ENCODE measurements at places on chromosomes 3 and 15.

DNA sequence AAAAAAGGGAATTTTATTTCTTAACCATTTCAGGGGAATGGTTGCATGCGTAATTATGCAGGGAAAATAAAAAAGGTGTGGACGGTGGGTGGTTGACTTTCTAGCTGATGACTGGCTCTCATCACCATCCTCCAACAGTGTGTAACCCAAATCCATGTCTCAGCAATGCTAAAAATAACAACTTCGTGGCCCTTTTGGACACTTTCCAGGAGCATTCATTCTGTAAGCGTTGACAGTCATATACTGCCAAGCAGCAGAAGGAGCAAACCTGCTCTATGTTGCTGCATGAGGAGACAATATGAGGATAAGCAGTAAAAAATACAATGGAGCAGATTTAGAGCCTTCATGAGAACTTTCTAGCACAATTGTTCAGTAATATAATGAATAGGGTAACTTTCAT, 189.1 kb downstream of the ANXA2 start:
- no peak for DNase-seq

- DNase-seq = no peak
These were observed 107.9 kb downstream of the MEIS2 start for GRCh38 chr15:36992454-36992853.

DNA sequence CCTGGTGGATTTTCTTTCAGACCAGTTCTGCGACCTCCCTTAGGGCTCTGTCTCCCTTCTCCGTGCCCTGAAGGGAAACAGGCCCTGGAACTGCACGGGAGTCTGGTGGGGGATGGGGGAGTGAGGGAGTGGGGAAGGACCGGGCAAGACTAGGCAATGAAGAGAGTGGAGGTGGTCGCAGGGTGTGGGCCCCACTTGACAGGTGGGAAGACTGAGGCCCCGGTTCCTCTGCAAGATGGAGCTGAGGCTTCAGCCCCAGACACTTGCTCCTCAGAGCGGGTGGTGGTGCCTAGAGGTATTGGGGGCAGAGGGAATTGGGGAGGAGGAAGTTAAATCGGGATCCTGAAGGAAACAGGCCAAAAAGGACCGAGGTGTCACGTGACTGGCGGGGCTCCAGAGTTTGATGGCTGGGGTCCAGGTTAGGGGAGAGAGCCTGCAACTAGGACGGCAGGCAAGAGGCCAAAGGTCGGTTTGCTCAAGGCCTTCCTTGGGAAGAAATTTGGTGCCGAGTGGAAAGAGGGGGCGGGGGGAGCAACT, 597 bp upstream of the CAMK1 start:
- no peak for DNase-seq

DNA sequence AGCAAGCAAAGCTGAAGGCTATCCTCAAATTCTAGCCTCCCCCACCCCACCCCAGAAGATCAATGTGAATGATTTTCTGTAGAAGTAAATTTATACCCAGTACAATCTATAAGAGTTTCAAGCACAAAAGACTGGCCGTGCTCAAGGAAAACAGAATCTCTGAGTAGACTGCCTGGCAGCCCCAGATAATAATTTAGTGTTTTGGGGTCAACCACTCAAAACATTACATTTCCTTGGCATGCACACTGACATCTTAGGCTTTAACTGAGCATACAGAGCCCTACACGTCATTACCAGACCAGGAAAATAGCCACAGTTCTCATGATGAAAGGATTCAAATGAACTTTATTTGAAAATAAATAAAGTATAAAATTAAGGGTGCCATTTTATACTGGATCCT, 376.5 kb downstream of the TBL1XR1 start:
- no peak for DNase-seq

DNA sequence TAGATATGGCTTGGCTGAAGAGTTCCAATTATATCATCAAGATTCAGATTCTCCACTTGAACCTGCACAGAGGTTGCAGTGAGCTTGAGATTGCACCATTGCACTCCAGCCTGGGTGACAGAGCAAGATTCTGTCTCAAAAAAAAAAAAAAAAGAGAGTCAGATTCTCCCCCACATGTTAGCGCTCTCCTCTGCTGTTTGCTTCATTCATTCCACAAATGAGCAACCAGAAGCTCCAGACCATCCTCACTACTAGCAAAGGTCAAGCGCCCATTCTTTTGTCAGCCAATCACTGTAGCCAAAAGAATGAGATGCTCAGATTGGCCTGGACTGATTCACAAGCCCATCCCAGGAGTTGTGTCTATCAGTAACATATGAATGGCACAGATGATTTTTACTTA, 28.4 kb upstream of the TCF12 start:
- no peak for DNase-seq

- peak; percentile 49 for DNase-seq
These were observed 721 bp downstream of the MYEF2 start for GRCh38 chr15:48177383-48177765.

DNA sequence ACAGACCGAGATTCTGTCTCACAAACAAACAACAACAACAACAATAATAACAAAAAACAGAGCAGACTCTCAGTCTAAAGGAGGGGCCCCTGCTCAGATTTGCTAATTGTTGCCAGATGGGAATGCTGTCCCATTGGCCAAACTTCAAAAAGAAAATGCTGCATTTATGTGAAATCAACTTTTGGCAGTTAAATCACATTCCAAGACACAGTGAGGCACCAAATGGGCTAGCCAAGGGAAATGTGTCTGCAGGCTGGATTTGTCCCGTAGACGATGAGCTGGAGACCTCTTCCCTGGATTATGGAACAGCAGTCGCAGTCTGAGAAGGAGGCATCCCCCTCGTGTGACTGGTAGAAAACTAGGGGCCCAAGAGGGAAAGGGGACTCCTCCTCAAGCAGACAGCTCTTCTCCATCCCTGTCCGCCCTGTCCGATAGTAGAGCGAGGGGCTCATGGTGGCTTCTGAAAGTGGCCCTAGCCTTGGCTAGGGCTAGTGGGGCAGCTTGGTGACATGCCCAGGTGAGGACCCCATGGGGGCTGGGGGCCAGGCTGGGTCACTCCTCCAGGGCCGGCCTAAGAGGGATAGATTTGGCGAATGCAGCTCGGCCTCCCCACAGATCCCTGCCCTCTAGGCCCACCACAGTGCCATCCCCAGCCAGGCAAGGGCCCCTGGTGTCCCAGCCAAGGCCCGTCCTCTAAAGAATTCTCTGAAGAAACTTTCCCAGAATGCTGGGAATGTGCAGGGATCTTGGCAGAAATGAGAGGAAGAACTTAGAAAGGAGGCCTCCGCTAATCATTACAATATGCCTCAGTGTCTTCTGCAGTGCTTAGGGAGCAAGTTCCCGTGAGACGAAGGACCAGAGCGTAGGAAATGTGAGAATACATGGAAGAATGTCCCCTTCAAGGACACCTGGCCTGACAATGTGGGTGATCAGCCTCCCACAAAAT, 2.0 kb downstream of the SLC22A14 start:
- DNase-seq = no peak

DNA sequence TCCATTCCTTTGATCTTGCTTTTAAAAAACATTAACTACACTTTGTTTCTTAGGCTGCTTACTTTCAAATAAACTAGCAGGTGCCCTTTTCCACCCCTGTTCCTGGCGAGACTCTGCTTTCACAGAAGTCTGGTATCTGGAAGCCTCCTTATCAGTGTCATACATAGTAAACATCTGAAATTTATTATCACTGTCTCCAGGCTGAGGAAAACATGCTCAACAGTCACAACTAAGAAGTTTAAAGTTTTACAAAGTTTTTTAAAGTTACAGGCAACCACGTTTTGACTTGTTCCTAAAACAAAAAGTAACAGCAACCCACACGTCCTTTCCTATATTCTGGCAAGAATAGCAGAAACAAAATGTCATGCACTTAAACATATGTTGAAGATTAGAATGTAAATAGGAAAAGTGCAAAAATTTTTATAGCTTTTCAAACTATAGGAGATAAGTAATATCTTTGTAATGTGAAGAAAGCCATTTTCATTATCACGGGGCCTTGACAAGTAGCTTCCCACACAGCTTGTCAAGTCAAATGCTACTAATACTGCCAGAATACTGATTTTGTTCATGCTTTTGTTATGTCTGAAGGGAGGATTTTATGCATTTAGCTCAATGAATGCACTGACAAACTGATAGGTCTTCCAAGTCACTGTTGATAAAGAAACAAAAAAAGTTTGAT, 275.2 kb upstream of the KCNMB2 start:
- no peak for DNase-seq

DNA sequence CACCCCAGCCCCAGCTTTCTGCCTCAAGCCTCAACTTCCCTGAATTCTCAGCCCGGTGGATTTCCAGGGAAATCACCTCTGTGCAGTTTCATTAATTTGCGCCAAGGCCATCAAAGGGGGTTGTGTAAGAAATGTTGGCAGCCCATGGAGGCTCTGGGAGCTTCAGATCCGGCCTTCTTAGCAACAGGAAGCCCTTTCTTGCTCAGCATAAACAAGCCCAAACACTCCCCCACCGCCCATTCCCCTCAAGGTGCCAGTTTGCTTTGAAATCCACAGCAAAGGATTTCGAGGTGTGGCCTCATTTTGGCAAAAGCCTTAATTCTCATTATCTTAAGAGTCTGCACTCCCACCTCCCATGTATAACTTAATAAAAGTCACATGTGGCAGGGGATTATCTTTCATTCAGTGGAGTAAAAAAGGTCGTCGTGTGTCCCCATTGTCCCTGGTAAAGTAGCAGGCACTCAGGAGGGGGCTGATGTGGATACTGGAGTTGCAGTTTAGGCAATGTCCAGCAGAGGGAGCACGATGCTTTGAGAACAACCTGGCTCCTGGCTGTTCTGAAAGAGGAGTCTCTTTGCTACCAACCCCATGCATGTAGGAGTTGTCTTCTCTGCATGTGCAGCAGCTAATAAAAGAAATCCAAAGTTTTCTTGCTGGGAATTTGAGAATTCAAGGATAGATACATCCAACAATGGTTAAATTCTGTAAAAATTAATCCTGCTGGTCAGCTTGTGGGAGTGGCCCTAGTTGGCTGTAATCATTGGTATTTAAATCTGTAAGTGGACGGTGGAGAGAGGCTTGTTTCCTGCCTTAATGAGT, 39.5 kb downstream of the EBLN2 start:
- peak; percentile 68 for DNase-seq

DNA sequence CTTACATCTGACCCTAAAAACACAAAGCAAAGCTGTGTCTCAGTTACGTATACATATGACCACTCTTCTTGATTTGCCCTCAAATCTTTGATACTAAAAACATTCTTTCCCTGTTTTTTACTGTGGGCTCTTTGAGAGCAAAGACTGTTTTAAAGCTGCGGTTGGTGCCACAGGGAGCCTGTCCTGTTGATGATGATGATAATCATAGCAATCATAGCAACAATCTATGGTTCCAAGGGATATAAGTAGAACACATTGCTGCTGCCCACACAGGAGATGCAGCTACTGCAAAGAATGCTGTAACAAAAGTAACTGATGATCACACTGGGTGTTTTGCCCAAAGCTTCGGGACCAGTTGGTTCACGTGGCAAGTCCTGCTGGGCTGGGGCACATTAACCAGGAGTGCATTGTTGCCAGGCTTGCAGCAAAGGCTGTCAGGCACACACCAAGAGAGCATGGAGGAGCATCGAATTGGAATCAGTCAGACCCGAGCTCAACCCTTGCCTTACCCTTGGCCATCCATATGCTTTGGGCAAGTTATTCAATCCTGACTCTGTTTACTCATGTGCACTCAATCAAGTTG, 131.4 kb upstream of the EIF1B start:
- no peak for DNase-seq

GRCh38 chr3:122974764-122975162, 52.8 kb downstream of the SEMA5B start:
- no peak for DNase-seq

- DNase-seq = peak; percentile 36
These were observed 17.9 kb upstream of the CDCP1 start for GRCh38 chr3:45164056-45164455.

DNA sequence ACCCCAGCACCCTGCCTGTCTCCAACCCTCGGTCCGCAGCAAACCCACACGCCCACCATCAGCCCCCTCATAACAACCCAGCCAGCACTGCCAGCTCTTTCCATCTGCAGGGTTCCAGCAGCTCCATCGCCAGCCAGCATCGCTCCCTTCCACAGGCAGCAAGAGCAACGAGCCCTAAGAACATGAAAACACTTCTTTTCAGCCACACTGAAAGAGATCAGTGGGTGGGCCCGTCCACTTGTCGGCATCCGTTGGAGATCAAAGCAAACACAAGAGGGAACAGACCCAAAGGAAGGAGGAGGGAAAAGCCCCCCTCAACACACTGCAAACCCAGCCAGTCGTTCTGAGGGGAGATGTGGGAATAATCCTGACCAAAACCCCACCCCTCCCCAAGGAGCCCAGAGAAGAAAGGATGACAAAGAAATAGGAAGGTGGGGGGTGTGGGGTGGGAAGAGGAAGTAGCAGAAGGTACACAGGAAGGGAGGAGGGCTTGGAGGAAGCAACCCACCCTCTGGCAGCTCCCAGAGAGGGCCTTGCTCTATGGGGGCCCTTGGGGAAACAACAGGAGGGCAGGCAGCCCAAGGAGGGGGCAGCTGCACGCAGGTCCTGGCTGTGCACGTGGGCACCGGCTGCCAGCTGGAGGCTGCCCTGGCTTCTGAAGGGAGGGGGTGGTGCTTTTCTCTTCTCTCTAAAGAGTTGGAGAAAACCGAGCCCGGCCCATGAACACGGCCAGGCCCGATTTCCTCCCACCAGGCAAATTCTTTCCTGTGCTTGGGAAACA, 473.6 kb upstream of the PROK2 start:
- DNase-seq = no peak

- DNase-seq = no peak
These were observed 29.4 kb downstream of the NR2F2 start for GRCh38 chr15:96359616-96360521.
